Sigmoid colon (tissue), 7 donors: ENCODE measurements at places on chromosomes 6 and 20. TPM values are rescaled to one million over a fixed set of nuclear protein-coding genes. Genes with fewer than 3 reads are reported as not detected.

Gene CDC25B
- total RNA-seq: 21.8 TPM

Gene HCK
- 8.9 TPM for total RNA-seq

Gene GPSM3
- total RNA-seq: 13.3 TPM

Gene IL17A
- not detected for total RNA-seq

Gene MAP7
- 1.8 TPM for total RNA-seq

Gene RIPPLY2
- not detected for total RNA-seq

Gene TBC1D22B
- total RNA-seq: 7.2 TPM

Gene CPNE1
- 56.5 TPM for total RNA-seq

DNA sequence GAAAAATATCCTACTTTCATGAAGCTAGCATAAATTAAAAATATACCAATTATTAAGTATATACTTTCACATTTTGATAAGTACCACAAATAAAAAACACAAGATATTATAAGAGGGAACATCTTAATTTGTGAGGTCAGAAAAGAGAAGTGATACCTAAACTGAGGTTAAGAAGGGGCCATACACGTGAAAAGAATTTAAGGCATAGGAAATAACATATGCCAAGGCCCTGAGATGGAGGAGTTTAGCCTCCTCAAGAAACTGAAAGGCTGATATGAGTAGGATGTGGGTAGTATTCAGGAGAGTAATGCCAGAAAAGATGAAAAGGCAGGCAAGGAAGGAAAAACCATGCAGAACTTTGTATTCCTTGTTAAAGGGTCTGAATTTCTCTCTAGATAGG, 116.6 kb upstream of the HTR1E start:
- DNase-seq: no peak

- DNase-seq: no peak
Observed at GRCh38 chr6:139364302-139364981, 10.0 kb downstream of the CITED2 start.

- DNase-seq: no peak
Observed at GRCh38 chr6:130434174-130434873, 68.5 kb downstream of the TMEM200A start.

- no peak for DNase-seq
Observed at GRCh38 chr6:152223636-152224035, 413.5 kb downstream of the SYNE1 start.

- DNase-seq: no peak
Observed at GRCh38 chr20:39333211-39333610, 371.1 kb downstream of the DHX35 start.

DNA sequence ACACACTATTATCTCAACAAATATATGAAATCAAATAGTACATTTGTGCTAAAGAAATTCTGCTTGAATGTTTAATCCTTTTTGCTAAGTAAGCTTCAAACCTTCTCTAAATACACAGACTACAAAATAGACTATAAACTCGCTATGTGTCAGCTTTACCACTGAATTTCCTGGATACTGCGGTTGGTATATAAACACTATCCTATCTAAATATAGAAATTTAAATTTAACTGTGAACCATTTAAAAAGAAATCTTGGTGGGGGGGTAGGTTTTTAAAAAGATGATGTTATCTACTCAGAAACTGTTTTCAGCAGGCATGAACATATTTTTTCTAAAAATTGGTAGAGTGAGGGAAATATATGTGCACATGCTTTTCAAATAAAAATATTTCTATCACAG, 306.5 kb upstream of the RUNX2 start:
- DNase-seq: no peak

DNA sequence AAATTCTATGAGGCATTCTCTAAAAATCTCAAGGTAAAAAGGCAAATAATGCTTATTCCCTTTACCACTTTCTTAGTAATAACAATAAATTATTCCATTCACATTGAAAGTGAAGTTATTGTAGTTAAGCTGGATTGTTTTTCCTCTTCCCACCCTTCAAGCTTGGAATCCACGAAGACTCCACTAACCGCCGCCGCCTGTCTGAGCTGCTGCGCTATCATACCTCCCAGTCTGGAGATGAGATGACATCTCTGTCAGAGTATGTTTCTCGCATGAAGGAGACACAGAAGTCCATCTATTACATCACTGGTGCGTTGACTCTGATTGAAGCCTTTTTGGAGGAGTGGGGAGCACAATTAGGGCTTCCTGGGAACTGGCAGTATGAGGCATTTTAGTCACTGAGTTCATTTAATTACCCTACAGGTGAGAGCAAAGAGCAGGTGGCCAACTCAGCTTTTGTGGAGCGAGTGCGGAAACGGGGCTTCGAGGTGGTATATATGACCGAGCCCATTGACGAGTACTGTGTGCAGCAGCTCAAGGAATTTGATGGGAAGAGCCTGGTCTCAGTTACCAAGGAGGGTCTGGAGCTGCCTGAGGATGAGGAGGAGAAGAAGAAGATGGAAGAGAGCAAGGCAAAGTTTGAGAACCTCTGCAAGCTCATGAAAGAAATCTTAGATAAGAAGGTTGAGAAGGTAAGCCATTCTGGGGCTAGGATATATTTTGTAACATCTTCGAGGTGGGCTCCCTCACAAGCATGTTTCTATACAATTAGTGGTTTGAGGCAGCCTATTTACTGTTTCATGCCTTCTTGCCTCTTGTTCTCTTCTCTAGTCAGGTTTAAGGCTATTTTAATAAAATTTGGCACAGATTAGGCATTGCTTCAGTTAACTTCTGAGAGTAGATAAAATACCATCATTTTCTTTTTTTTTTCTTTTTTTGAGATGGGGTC, 4.9 kb downstream of the HSP90AB1 start:
- no peak for DNase-seq

DNA sequence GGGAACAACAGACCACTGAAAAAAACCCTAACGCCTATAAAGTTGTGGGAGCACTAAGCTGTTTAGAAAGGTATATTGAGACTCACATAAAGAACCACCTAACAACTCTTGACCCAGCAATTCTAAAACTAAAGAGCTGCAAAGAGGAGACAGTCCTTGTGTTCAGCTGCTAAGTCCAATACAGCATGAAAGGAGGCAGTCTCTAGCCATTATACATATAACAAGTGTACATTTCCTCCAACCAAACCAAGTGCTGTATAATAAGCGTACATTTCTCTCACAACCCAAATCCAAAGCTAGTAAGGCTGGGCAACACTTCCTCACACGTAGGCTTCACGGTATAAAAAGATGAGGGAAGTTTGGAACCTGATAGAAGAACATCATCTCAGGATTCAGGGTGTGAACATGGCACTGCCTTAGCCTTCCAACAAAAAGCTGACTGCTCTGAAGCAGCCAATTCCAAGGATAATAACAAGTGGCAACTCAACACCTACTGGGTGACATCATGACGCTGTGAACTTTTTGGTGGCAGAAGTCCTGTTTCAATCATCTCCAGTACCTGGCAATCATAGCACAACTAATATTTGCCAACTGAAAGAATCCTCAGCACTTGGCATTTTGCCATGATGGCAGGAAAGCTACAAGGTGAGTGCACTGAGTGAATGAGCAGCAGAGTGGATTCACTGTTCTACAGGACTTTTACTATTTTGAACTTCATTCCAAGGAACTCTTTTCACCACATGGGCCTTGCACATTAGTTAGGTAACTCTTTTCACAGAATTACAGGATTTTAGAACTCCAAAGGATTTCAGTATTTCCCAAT, 16.6 kb downstream of the TBC1D20 start:
- no peak for DNase-seq
